Activated T-cell treated with anti-CD3 and anti-CD28 coated beads, Interleukin-2, amount 50 U/mL, for 48 hours (primary cell): ENCODE measurements at places on chromosomes 2 and 18.
A peak's percentile ranks its signal among the peaks of the same experiment; 100 is the strongest.

GRCh38 chr2:211457325-211457724, 900.9 kb downstream of the CPS1 start:
- DNase-seq = no peak

GRCh38 chr2:239399433-239399920, 1.3 kb downstream of the HDAC4 start:
- peak; percentile 46 for DNase-seq

- no peak for DNase-seq
Observed at GRCh38 chr2:50856016-50856541, 175.9 kb downstream of the NRXN1 start.

DNA sequence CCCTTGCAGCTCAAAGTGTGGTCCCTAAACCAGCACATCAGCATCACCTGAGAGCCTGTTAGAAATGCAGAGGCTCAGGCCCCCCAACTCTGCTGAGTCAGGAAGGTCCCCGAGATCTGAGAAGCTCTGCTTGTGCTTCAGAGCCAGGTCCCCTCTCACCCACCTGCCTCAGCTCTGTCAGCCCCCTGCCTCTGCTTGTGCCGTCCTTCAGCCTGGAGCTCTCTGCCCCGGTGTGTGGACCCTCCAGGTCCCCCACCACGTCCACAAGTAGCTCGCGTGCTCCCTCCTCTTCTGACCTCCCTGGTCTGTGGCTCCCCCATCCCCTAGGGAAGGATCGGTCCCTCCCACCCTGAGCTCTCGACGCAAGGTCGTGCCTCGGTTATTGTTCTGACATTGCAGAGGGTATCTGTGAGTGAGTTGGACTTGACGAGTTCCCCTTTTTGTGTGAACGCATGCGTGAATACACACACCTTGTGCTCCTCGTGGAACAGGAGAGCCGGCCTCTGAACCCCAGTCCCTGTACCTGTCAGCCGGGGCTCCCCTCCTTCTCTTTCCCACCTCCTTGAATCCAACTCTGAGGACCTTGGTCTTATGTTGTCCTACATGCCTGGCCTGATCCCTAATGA, 75.5 kb upstream of the TAF1B start:
- DNase-seq = no peak

GRCh38 chr2:58045580-58046334, 849 bp upstream of the VRK2 start:
- peak; percentile 22 for DNase-seq
